Glutamatergic neuron (in vitro differentiated cells): ENCODE measurements at places on chromosomes 16 and 17. TPM values are rescaled to one million over a fixed set of nuclear protein-coding genes. Genes with fewer than 3 reads are reported as not detected.

DNA sequence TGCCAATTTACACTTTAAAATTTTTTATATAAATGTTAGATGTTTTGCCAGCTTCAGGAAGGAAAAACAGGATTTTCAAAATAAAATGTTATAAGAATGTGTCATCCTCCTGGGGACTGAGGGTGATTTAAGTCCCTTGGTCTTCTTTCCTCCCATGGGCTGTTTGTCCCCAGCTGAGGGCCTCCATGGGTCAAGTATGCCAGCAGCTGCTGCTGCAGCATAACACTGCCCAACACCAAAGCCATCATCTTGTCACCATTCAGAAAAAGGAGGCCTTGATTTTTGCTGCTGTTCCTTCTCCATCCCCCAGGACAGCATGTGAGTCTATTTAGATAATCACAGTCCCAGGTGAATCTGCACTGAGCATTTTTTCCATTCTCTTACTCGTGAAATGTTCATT is 188.5 kb downstream of the LGALS9B start:
- DNase-seq = no peak

- DNase-seq = no peak
These were observed 1.1 kb upstream of the KPNA2 start for GRCh38 chr17:68034452-68034776.

- DNase-seq = no peak
These were observed 27.8 kb downstream of the ACSM1 start for GRCh38 chr16:20669679-20670078.

DNA sequence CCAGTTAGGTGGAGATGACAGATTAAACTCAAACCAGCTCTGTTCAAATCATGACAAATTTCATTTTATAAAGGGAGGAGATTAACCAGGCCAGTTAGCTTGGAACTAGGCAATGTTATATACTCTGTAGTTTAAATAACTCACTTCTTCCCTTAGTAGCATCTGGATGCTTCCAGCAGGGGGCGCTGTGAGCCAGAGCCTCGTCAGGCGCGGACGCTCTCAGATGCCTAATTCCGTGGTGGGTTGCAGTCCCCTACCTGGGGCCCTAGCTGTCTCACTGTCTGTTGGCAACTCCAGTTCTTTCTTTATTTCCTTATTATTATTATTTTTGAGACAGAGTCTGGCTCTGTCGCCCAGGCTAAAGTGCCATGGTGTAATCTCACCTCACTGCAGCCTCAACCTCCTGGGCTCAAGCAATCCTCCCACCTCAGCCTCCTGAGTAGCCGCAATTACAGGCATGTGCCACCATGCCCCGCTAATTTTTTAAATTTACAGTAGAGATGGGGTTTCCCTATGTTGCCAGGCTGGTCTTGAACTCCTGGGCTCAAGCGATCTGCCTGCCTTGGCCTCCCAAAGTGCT is 17.3 kb upstream of the WFDC1 start:
- DNase-seq = peak; percentile 87

DNA sequence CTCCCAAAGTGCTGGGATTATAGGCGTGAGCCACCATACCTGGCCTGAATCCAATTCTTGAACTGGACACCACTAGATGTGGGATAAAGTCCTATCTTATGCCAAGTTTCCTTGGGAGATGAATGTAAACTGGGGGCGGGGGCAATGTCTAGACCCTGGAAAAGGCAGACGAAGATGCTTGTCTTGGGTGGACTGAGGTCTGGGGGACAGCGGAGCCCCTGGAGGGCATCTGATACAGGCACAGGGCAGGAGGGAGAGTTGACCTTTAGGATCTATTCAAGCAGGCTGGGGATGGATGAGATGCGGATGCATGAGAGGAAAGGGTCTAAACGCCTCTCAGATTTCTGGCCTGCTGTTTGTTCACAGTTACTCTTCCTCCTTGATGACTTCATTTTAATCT is 11.7 kb downstream of the C1QTNF1 start:
- DNase-seq = no peak

GJD3 gene
- not detected for total RNA-seq

DNA sequence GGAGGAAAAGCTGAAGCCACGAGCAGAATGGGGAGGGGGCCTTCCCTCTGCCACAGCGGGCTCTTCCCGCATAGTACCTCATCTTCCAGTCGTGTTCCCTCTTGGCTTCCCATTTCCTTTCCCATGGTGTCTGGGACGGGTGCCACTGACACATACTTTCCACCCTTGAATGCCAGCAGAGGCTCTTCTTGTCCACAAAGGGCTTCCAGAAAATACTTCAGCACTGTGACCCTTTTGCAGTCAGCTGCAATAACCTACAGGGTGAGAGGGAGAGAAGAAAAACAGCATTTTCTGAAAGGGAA is 30.7 kb downstream of the HIC1 start:
- DNase-seq = no peak

DNA sequence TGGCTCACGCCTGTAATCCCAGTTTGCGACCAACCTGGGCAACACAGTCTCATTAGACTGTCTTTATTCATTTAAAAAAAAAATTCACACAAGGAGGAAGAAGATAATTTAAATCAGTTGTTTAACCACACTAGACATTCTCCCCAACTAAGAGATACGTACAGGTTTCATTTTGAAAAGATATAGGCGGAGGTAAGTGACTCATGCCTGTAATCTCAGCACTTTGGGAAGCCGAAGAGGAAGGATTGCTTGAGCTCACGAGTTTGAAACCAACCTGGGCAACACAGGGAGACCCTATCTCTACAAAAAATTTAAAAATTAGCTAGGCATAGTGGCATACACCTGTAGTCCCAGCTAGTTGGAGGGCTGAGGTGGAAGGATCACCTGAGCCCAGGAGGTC is 5.3 kb downstream of the CMTM4 start:
- DNase-seq = no peak

EVPL gene
- total RNA-seq = not detected

- DNase-seq = no peak
These were observed 2292.8 kb downstream of the TP53TG3F start for GRCh38 chr16:35752012-35752772.
